Inflammatory macrophage treated with lipopolysaccharide for 1 hour (primary cell): ENCODE measurements at places on chromosomes 6 and 20.

DNA sequence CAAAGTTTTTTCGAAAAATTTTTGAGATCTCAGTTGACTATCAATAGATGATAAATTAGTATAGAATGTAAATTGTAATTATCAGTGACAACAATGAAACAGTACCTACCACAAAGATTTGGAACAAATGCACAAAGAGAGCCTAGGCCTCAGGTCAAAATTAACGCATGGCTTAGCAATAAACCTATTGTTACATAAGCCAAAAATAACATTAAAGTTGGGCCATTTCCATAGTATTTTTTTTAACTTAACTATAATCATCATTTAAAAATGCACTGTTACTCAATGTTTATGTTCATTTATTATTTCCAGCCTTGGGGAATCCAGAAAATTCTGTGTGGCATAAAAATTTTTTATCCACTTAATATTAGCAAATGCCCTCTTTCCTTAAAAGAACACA, 117.0 kb downstream of the EPB41L2 start:
- no peak for DNase-seq

DNA sequence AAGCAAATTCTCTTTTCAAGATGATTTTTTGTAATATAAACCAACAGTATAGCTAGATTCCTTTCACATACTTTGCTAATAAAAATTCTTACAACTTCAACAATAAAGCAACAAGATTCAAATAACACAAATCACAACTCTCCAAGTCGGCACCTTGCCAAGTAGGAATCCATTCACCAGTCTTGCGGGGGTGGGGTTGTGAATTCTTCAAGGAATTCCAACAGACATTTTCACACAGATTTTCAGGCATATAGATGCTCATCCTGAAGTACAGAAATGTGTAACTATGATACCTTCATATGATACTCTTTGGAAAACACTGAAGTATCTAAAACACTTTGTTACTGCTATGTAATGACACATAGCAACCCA, 36.5 kb downstream of the SCML4 start:
- DNase-seq, result no peak

- DNase-seq, result no peak
Observed at GRCh38 chr20:42435230-42435629, 754.5 kb downstream of the PTPRT start.

- no peak for DNase-seq
Observed at GRCh38 chr20:46708172-46708860, 1.1 kb upstream of the SLC2A10 start.

GRCh38 chr6:72999995-73000394, 225.3 kb downstream of the KHDC1L start:
- DNase-seq, result no peak

- no peak for DNase-seq
Observed at GRCh38 chr6:38234934-38235682, 404.6 kb downstream of the BTBD9 start.

GRCh38 chr6:90319044-90319443, 22.4 kb upstream of the BACH2 start:
- no peak for DNase-seq

- DNase-seq, result peak; percentile 39
Observed at GRCh38 chr6:35583893-35584688, 71.4 kb upstream of the TULP1 start.

- no peak for DNase-seq
Observed at GRCh38 chr6:14059791-14060436, 57.7 kb upstream of the CD83 start.

DNA sequence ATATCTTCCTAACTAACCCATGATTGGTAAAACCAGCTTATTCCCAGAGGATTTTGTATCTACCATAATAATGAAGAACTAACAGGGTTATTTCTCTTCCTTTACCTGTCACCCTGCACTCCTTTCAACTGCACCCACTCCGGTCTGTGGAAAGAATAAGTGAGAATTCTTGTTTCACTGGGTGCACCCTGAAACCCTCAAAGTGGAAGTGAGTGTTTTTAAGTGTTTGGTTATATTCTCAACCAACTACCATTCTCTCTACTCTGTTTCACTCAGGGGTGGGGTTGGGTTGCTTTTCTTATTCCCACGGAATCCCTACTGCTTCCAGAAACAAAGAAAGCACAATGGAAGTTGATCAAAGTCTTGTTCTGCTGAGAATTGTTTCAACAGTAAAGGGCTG, 42.6 kb upstream of the KHDRBS2 start:
- DNase-seq, result no peak

GRCh38 chr6:44232676-44233566, 9.5 kb downstream of the SLC29A1 start:
- no peak for DNase-seq

GRCh38 chr6:39195792-39196385, 33.4 kb downstream of the KCNK5 start:
- DNase-seq, result no peak

DNA sequence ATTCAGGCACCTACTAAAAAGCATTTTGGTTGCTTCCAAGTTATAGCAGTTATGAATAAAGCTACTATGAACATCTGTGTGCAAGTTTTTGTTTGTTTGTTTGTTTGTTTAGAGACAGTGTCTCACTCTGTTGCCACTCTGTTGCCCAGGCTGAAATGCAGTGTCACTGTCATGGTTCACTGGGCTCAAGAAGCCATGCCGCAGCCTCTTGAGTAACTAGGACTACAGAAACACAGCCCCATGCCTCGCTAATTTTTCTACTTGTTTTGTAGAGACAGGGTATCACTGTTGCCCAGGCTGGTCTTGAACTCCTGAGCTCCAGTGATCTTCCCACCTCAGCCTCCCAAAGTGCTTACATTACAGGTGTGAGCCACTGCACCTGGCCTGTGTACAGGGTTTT, 795.9 kb downstream of the EPHA7 start:
- no peak for DNase-seq

DNA sequence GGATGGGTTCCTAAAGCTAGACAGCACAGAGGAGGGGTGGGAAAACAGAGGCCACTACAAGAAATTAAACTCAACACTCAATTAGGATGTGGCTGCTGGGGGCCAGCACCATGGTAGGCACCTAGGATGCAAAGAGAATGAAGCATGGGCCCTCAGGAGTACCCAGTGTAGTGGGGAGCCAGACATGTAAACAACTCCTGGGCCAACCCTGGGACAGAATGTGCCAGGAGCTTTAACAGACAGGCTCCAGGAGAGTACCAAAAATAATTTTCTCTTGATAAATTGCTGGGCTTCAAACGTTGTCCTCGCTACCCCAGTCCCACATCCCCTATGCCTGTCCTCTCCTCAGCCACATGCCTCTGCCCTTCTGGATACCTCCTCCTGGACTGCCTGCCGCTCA, 1.7 kb downstream of the TMEM151B start:
- DNase-seq, result no peak

DNA sequence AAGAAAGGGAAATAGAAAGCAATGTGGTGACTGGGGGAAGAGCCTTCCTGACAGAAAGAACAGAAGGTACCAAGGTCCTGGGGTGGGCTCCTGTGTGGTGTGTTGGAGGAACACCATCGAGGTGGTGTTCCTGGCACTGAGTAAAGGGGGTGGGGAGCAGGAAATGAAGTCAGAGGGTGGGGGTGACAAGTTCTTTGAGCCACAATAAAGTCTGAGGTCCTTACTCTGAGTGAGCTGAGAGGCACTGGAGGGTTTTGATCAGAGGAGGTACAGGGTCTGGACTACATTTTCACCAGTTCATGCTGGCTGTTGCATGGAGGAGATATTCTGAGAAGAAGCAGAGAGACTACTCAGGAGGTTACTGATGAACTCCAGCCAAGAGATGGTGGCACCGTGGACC, 198.2 kb downstream of the GMPR start:
- DNase-seq, result no peak

GRCh38 chr6:73929405-73929804, 233.4 kb downstream of the CD109 start:
- DNase-seq, result no peak

GRCh38 chr6:111823831-111824607, 49.2 kb downstream of the FYN start:
- DNase-seq, result peak; percentile 83

- DNase-seq, result peak; percentile 62
Observed at GRCh38 chr6:33375143-33375671, 16.4 kb upstream of the KIFC1 start.

GRCh38 chr6:1689141-1689540, 79.4 kb downstream of the FOXC1 start:
- DNase-seq, result peak; percentile 34

DNA sequence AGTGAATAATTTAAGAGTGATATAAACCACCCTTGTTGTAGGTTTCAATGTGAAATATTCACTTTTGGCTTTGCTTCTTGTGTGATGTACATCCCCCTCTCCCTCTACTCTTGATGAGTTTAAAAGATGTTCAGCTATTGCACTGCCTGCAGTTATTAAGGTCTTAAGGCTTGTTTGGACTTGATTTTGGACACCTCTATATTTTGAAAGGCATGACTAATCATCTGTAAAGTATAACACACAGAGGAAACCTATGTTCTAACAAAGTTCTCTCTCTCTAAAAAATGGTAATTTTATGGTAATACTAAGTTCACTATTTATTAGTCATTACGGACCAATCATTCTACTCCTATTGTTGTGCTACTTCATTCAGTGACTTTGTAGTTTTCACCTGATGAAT, 1719.9 kb downstream of the GRIK2 start:
- no peak for DNase-seq

DNA sequence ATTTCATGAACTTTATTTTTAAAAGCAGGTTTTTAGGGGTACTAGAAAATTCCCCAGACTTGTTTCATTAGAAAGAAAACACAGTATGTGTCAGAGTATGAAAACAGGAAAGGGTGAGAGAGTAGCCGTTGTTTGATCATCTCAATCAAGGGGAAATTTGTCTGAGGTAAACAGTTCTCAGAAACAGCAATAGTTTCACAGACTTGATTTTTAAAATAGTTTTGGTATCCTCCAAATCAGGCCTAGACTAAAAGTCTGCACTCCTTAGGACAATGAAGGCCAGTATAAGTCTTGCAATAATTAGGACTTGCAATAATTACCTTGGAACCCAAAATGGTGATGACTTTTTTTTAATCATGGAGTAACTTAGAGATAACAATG, 176.6 kb upstream of the TAB2 start:
- DNase-seq, result no peak

DNA sequence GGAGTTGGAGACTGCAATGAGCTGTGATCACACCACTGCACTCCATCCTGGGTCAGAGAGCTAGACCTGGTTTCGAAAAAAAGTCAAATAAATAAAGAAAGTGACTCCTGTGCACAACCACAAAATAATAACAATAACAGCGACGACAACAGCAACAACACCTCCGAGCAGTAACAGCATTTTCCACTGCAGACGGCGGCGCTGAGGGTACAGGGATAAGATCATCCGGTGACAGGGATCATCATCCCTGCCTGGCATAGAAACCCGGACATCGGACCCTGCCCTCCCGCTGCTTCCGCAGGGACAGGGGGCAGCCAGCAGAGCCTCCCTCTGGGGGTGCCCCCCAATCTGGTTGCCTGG, 11.5 kb downstream of the SRXN1 start:
- no peak for DNase-seq

- peak; percentile 34 for DNase-seq
Observed at GRCh38 chr20:47765691-47766594, 19.3 kb downstream of the SULF2 start.

DNA sequence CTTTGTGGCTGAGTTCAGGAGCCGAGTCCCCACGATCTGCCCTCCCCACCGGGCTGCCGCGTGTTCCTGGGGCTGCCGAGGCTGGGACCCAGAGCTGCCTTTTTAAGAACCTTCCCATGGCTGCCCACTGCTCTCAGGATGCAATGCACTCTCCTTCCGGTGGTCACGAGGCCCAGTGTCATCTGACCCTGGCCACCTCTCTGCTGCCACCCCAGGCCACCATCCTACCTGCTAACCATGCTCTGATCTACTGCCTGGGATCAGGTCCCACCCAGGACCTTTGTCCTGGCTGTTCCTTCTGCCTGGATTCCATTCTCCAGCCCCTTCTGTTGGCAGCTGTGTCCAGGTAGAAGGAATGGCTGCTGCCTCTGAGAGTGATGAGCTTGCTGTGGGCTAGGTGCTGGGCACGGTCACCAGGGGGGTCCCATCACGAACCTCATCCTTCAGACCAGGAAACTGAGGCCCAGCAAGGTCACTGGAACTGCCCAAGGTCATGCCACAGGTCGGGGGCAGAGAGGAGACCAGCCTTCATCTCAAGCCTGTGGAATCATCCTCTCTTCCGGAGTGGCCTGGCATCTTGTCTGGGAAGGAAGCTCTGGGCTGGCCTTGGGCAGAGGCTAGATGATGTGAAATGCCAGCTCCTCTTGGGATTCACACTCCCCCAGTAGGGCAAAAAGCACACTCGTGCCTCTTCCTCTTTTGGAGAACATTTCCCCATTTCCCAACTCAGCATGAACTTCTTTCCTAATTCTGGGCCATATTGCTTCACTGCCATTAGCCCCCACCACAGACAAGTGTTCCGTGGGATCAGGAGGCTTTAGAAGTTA, 20.5 kb downstream of the PCK1 start:
- DNase-seq, result peak; percentile 91

- no peak for DNase-seq
Observed at GRCh38 chr6:80962382-80962781, 790.1 kb downstream of the TENT5A start.

DNA sequence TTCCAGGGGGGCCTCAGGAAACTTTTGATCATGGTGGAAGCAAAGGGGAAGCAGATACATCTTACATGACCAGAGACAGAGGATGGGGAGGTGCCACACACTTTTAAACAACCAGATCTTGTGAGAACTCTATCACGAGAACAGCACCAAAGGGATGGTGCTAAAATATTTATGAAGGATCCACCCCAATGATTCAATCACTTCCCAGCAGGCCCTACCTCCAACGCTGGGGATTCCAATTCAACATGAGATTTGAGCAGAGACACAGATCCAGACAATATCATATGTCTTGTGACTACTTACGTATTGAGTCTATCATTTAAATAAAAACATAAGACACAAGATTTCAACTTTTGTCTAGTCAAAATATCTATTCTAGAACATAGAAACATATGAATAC, 351.9 kb downstream of the EPM2A start:
- no peak for DNase-seq

GRCh38 chr20:45459606-45460005, 9.9 kb upstream of the WFDC2 start:
- DNase-seq, result no peak
